ENCODE measurements at places on chromosomes 12 and 14.

GRCh38 chr14:32021341-32021740 lies 55.8 kb upstream of the ARHGAP5 start:
- DNase-seq, result no peak

- no peak for DNase-seq
Observed at GRCh38 chr14:89621009-89621421, 204.0 kb upstream of the FOXN3 start.

DNA sequence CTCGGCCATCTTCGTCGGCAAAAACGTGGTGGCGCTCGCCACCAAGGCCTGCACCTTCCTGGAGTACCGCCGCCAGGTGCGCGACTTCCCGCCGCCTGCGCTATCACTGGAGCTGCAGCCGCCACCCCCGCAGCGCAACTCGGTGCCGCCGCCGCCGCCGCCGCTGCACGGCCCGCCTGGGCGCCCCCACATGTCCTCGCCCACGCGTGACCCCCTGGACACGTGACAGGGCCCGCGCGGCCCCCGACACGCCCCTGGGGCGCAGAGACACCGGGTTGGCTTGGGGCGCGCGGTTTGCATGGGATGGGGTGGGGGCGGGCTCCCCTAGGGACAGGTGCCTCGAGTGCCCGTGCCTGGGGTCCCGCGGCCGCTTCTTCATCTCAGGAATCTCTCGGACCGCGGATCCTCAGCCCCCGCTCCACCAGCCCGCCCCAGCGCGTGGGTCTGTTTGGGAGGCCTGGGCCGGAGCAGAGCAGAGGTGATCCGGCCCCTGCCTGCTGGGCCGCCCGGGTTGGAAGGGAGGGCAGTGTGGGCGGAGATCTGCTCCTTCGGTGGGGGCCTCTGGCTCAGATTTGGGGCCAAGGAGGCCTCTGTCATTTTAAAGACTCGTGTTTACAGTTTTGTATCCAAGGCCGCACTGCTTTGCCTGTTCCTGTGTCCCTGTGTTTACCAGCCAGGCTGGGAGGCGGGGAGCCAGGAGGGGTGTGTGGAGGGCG lies 3.3 kb downstream of the TMEM121 start:
- peak; percentile 72 for DNase-seq

- DNase-seq, result no peak
Observed at GRCh38 chr12:73374360-73374759, 1102.2 kb downstream of the TRHDE start.

- no peak for DNase-seq
Observed at GRCh38 chr14:75277815-75278421, 710 bp upstream of the FOS start.

GRCh38 chr14:101815994-101816393 lies 54.5 kb downstream of the PPP2R5C start:
- DNase-seq, result no peak

- peak; percentile 54 for DNase-seq
Observed at GRCh38 chr14:49593016-49593415, 5.7 kb upstream of the LRR1 start.

DNA sequence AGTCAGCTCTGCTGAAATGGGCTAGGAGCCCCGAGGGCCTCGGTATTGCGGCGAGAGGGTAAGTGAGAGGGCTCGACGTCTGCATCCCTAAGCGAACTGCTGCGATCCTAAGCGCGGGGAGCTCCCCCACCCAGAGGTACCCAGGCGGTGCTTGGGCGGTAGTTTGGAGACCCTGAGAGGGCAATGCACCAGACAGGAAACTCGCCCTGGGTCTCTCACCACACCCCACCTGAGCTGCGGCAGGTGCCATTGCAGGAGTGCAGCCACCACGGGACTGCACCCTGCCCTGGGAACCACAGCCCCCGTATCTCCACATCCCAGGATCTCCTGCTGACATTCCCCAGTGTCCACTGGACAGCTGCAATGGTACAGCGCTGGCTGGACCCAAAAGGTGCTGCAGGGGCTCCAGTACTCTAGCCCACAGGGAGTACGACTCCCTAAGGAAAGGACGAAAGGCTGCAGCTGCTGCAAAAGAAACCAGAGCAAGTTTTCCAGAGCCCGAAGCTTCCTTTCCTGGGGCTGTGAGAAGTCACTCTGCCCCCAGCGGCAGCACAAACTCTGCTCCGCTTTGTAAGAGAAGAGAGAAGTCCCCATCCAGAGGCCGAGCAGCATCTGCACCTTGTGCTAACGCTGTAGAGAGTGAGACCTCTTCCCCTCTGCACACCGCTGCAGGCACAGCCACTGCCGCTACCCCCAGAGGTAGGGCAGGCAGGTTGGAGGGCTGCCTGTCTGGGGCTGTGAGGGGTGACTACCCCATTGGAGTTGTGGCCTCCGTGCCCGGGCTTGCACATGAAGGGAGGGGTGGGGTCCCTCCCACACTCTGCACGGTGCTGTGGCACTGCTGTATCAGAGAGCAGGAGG lies 31.1 kb upstream of the MON2 start:
- DNase-seq, result peak; percentile 68

GRCh38 chr14:80313806-80314205 lies 102.5 kb upstream of the DIO2 start:
- DNase-seq, result no peak

DNA sequence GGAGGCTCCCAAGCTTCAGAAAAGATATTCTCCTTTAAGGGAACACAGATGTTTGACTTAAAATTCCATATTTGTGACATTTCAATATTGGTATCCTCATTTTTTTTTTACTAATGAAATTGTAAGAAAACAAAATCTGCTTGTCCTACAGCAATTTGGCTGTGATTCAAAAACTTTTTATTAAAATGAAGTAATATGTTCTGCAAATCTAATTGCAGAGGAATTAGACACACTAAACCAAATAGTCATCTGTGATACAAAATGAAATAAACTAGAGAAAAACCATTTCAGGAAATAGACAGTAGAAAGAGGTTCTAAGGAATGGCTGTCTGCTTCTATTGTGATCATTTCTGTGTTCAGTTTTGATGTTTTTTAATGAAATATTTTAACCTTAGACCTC lies 50.1 kb upstream of the HIF1A start:
- DNase-seq, result no peak

DNA sequence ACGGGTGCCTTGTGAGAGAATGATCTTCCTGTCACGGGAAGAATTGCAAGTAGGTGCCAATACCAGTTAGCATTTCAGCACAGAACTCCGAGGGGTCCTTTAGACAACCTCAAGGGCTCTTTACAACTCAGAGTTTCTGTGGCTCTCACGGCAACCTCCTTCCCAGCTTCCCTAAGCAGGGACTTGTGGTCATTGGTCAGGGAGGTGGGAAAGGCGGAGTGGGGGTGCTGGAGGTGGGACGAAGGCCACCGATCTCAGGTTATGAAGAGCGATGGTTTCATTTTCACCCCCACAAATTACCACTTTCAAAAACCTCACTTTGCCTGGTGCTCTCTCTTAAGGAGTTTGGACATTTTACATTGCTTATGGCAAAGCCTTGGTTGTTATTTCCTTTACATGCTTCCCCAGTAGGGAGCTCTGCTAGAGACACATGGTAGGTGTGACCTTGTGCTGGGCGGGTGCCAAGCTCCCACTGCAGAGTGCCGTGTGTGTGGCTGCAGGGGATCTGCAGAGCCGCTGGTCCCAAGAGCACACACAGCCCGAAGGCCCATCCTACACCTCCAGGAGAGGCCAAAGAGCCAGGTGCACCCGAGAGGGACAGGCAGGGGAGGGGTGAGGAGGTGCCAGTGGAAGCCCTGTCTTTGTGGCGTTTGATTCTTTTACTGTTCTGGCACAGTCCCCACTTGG lies 21.4 kb downstream of the BCL2L14 start:
- no peak for DNase-seq

- DNase-seq, result no peak
Observed at GRCh38 chr14:102545461-102546265, 36.1 kb upstream of the ANKRD9 start.

GRCh38 chr14:46054526-46054925 lies 597.1 kb downstream of the RPL10L start:
- no peak for DNase-seq

DNA sequence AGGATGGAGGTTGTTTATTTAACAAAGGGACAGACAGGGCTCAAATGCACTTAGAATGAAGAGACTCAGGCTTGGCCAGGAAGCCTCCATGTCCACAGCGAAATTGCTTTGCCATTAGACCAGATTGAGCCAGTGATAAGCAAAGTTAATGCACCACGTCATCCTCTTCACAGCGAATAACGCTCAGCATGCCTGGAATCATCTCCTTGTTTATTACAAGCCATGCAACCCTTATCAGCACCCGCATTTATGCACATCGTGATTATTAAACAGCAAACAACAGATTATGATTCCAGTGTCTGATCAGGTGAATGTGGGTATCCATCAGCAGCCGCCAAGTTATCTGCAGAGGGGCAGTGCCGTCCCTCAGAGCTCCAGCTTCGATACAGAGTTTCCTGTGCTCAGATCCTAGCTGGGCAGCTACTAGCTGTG lies 175.0 kb upstream of the TMEM132C start:
- DNase-seq, result no peak

DNA sequence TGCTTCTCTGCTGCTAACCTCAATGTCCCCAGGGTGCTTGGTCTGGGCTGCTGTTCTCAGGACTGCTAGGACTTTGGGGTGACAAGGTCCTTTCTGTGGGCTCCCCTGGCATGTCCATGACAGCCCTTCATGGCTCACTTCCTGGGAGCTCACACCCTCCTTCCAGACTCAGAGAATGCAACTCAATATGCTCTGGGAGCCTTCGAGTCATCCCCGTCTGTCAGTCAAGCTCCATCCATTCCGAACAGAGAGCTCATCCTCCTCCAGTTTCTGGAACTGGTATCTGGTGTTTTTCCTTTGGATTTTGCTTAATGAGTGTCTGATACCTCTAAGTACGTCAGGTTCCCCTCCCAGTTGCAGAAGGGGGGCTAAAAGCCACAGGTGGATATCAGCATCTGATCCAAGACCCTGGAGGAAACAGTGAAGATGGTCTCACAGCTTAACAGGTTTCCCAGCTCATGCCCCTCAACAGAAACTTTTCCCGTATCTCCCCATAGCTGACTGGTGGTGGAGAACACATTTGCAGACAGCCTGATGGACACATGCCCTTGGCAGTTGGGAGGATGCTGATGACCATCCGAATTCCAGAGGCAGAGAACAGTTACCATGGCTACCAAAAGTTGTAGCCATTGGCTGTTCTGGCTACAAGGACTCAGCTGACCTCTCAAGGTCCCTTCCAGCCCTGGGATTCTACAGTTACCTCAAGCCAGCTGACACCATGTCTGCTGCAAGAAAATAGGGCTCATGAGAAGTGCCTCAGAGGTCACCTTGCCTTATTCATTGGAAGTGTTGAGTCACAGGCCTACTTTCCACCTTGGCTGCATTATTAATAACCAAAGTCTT lies 9.5 kb upstream of the RAB35 start:
- no peak for DNase-seq

DNA sequence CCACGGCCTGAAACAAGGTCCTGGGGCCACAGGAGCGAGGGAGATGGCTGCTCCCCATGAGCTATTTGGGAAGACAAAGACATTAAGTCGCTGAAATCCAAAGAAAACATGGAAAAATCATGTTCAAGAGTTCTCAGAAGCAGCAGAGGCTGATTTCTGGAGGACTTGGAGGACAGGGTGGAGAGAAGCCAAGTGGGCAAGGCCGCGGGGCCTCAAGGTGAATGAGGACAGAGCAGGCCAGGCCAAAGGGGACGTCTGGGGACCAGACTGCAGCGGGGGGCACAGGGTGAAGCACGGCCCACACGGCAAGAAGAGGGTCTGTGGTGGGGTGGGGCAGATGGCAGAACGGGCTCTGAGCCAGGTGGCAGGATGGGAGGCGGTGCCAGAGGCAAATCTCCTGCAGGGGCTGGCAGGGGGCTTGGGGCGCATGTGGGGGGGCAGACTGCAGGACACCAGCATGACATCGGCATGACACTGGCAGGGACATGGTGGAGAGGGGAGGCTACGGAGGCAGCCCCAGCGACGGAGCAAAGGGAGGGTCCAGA lies 48.9 kb downstream of the RNF34 start:
- DNase-seq, result no peak
